SIG-M5 (cell line): ENCODE measurements at places on chromosomes 13 and 19.

DNA sequence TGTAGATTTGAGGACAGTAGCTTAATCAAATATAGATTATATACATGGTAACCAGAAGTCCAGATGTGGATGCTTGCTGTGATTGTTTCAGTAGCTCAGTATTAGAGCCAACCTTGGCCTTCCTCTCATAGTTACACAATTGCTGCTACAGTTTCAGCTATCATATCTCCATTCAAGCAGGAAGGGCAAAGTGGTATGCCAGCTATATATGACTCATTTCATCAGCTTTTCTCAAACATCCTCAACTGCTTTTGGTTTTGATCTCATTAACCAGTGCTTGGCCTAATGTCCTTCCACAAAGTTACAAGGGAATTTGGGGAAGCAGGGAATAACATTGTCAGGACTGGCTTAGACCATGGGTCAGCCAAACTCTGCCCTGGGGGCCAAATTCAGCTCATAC lies 73.0 kb upstream of the MAB21L1 start:
- DNase-seq = no peak

DNA sequence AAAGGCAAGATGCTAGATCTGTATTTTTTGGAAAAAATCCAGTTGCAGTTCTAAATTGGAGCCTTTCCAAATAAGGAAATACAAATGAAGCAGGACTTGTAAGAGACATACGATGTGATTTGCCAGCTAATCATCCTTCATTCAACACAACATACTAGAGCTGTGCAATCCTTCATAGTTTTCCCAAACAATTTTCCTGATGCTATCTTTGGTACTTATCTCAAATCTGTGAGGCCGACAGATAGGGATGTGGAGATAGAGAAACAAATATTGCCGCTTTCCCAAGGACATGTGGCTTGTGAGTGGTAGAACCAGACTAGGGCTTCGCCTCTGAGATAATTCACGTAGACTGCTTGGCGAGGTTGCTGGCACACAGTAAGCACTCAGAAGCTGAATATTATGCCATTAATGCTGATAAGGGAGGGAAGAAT lies 176.6 kb downstream of the LMO7 start:
- DNase-seq = no peak

DNA sequence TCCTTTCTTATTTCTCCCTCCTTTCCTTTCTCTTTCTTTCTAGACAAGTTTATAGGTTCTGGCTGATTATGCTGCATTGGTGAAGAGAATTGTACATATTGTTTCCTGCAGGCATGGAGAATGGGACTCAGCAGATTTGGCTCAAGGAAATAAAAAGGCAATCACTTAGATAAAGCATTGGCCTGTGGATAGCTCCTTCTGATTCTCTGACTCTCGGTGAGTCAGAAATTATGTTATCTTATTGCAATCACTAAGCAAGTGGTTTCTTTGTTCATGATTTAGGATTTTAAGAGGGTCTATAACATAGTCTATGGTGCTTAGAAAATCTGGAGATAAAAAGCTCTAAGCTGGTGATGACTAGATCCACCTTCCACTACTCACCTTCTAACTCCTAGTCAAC lies 54.0 kb upstream of the POSTN start:
- no peak for DNase-seq

- DNase-seq = no peak
Measured at GRCh38 chr13:76387566-76387965, 498.6 kb downstream of the KCTD12 start.

- no peak for DNase-seq
Measured at GRCh38 chr13:64164435-64164834, 2748.8 kb upstream of the PCDH20 start.

DNA sequence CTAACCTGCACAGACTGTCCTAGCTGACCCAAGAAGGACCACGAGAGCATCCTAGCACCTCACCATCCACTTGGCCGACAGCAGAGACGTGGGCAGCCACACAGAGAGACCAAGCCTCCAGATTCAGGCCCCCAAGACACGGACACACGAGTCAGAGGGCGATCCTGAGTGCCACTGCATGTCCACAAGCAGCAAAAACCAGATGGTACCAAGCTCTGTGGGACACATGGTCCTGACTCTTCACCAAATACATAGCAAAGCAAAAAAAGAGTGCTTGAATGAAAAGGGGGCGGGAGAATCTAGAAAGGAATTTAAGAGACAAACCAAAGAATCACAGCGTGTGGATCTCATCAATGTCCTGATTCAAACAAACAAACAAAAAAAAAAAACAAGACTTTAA lies 45.2 kb downstream of the MLLT1 start:
- no peak for DNase-seq

- no peak for DNase-seq
Measured at GRCh38 chr19:44822670-44823372, 13.9 kb downstream of the BCAM start.

DNA sequence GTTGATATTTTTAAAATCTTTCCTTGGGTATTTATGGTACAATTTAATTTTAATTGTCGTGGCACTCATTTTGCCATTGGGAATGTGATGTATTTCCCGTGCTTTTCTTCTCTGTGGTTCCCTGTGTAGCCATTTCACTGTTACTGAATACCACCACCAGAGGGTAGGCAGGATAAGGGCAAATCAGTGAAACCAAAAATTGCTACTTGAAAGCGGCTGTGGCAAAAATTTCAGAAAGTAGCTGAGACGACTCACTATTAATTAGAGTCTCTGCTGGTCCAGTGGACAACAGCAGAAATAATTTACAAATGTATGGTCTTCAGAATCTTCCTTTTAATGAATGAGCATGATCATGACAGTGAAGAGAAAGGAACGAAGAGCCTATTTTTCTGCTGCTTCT lies 34.4 kb upstream of the MIR17HG start:
- no peak for DNase-seq

- no peak for DNase-seq
Measured at GRCh38 chr19:16111909-16112752, 442 bp downstream of the RAB8A start.

DNA sequence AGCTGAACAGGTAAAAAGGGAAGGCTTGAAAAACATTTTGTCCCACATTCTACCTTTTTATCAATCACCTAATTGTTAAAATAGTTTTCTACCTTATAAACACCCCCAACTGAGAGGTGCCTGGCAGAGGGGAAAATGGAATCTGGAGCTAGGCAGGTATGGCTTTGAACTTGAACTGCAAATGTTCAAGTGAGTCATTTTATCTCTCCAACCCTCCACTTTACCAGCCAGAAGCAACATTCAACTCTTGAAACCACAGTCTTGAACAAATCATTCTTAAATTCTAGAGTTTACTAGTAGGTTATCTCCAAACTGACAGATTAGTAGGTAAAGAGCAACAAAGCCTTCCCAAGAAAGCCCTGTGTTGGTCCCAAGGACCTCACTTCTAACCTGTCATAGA lies 116.9 kb downstream of the ABCC4 start:
- no peak for DNase-seq

- DNase-seq = no peak
Measured at GRCh38 chr19:19145684-19146608, 7.7 kb upstream of the TMEM161A start.

DNA sequence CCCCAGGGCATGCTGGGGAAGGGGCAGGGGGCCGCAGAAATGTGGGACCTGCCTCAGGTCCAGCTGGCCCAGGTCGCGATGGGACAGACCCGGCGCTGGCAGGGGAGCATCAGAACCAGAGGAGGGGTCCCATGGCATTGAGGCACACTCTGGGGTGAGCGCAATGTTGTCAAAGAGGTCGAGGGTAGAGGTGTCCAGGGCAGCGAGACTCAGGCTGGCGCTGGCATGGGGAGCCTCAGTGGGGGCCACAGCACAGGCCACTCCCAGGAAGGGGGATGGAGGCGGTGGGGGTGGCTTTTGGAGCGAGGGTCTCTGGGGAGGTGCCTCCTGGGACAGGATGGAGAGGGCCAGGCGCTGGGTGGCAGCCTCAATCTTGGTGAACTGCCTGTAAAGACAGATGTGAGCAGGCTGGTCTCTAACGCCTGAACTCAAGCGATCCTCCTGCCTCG lies 944 bp downstream of the C19orf85 start:
- DNase-seq = no peak

DNA sequence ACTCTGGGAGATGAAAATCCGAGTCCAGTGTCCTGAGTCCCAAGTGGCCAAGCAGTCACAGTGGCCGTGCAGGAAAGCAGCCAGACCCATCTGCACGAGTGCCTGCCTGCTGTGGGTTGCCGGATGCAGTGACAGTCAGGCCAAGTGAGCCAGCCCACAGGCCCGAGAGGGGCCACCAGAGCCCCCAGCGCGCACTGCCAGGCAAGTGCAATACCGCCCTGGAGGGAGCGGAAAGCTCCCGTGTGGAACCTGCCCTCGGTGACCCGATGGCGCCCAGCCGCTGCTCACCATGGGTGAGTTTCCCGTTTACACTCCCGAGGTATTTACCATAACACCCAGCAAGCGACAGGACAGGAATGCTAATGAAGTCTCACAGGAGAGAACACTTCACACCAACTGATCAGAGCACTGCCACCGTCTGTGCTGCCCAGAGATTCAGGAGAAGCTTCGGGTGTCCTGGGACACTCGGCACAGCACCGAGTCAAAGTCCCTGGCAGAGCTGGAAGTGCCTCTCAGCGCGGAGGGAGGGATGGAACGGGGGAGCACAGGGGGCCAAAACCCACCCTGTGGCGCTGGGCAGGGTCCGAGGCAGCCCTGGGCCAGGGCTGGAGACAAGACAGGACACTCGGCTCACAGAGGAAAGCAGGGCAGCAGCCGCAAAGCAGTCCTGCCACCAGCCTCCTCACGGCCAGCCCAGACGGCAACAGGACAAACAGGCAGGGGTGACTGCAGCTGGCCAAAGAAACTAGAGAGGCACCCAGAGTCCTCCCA lies 21.3 kb upstream of the TINCR start:
- DNase-seq = no peak

GRCh38 chr19:58497634-58498170 lies 14.1 kb downstream of the SLC27A5 start:
- DNase-seq = no peak

DNA sequence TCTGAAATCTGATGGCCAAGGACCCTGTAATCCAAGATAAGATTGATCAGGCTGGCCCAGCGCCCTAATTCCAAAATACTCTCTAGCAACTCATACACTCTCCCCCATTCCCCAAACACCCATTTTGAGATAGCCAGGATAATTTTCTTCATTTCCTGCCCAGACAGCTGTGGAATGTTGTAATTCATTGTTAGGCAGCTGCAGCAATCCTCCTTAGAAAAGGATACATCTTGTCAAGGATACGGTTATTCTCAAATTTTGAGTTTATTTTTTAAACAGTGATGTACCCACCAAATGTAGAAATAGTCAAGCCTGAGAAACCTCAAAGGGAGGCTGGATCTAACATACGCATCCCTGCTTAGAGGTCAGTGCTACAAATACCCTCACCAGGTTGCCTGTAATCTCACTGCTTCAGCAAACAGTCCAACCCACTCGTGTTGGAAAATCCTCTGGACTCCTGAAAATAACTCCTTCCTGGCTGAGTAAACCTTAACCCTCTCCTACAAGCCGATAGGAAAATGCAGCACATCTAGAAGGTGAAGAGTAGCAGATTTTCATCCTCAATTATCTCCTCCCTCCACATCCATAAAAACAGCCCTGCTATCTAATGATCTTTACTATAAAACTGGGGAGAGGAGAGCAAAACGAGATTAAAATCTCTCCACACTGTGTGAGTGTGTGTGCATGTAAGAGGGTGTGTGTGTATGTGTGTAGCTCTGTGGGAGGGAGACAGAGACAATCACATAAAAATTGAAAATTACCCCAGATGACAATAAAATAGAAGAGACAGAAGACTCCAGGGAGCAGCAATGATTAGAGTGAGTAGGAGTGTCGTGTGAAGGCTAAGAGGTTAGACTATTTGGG lies 683.1 kb downstream of the DIAPH3 start:
- no peak for DNase-seq

- DNase-seq = no peak
Measured at GRCh38 chr19:42114412-42114811, 17.8 kb downstream of the POU2F2 start.

DNA sequence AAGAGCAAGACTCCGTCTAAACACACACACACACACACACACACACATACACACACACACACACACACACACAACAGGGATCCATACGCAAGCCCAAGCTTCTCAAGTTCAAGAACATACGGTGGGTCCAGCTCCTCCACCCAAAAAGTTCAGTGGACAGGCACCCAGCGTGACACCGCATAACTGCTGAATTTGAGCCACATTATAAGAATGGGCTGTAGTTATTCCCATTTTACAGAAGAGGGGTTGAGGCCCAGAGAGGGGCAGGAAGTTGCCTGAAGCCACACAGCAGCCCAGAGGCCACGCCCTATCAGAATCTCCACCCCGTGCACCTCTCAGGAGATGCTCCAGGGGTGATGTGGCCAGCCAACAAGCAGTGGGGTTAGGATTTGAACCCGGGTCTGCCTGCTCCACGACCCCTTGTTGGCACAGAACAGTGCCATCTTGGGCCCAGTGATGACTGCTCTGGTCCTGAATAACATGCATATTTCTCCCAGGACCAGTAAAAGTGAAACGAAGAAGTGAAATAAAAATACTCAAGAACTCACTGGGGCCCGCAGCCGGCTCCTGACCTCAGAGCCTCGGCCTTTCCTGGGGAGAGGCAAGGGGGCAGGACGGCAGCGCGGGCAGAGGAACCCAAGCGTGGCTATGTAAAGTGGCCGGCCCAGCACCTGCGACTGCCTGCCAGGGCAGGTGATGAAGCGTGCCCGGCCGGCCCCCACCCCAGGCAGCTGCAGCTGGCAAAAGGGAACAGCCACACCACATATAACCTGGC lies 61.9 kb downstream of the AP1M1 start:
- DNase-seq = no peak
